ENCODE measurements at places on chromosomes 13 and 19.

DNA sequence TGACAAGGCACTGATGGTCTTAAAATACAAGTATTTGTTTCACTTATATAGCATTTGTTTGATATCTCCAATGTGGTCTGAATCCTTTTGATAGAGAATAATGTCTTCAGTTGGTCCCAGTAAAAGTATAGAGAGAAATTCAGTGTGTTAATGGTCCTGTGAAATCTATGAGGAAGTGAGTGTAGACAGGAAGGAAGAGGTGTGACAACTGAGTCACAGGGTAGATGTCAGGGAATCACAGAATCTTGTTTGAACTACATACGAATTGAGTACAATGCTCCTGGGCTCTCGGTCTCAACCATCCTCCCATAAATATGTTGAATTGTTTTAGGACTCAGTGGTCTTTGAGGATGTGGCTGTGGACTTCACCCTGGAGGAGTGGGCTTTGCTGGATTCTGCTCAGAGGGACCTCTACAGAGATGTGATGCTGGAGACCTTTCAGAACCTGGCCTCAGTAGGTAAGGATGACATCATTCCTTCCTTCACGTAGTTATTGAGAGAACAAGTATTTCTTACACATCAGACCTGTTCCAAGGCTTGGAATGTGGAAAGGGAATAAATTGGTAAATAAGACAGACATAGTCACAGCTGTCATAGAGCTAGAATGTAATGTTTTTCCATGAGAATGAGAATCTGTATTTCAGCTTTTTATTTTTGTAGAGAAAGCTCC is 9.1 kb downstream of the ZNF555 start:
- no peak for DNase-seq

- DNase-seq: no peak
Observed at GRCh38 chr13:66402066-66402465, 828.1 kb downstream of the PCDH9 start.

GRCh38 chr19:47716270-47716937 is 3.2 kb downstream of the EHD2 start:
- DNase-seq: no peak

GRCh38 chr19:41919948-41920712 is 8.1 kb downstream of the ERFL start:
- DNase-seq: no peak

GRCh38 chr19:13888281-13888680 is 11.3 kb downstream of the NANOS3 start:
- no peak for DNase-seq

DNA sequence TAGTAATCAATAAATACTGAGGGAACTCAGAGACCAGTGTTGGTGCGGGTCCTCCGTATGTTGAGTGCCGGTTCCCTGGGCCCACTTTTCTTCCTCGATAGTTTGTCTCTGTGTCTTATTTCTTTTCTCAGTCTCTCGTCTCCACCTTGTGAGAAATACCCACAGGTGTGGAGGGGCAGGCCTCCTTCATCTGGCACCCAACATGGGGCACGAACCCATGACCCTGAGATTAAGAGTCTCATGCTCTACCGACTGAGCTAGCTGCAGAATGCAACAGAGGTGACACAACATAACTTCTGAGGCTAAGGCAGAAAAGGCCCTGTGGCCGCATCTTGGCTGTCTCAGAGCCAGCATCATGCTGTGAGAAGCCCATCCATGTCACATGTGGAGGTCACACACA is 5.3 kb upstream of the ZNF613 start:
- DNase-seq: peak; percentile 5

All from CD4-positive, alpha-beta T cell treated with Interleukin-12 subunit alpha and Interleukin-12 subunit beta, for 1 hour (primary cell).